Hindlimb muscle (tissue), 1 donor: ENCODE measurements at places on chromosomes 2 and 18. TPM values are rescaled to one million over a fixed set of nuclear protein-coding genes. Genes with fewer than 3 reads are reported as not detected.

PARD6G gene
- polyA plus RNA-seq, result 7.1 TPM

TTR gene
- polyA plus RNA-seq, result not detected

RNF144A gene
- 21.5 TPM for polyA plus RNA-seq

CPLX4 gene
- polyA plus RNA-seq, result not detected

SCN1A gene
- polyA plus RNA-seq, result 0.25 TPM

C1GALT1C1L gene
- 1.3 TPM for polyA plus RNA-seq

SLC38A11 gene
- polyA plus RNA-seq, result 0.15 TPM

PSME4 gene
- 33.6 TPM for polyA plus RNA-seq

DNA sequence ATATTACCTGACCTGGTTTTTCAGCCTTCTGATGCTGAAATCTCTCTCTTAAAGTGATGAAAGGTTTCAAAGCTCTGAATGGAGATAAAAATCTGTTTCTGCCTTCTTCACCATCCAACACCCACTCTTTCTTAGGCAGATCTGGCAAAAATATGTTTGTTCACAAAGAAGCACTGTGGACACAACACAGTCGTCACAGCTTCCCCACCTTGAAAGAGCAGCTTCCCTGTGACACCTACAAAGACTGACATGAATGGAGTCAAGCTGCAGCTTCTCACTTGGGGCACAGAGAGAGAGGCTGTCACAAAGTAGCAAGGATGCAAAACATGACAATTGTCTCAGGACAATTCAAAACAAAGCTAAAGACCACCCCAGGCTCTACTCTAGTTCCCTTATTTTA lies 86.5 kb downstream of the ICOS start:
- no peak for DNase-seq

DNA sequence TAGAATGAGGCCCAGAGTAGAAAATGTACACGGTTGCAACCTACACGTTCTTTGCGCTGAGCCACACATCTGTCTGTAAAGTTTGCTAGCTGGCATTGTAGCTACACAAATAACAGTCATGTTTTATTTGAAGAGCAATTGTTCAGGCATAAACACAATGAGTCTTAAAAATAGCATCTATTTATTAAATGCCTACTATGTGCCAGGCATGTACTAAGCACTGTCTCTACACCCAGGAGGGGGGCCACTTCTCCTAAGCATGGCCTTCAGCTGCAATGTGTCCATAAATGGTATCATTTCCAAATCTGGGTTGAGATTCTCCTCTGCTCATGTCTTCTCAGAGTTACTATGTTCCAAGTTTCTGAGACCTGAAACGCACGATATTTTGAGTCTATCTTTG lies 156.1 kb upstream of the LMAN1 start:
- no peak for DNase-seq

DNA sequence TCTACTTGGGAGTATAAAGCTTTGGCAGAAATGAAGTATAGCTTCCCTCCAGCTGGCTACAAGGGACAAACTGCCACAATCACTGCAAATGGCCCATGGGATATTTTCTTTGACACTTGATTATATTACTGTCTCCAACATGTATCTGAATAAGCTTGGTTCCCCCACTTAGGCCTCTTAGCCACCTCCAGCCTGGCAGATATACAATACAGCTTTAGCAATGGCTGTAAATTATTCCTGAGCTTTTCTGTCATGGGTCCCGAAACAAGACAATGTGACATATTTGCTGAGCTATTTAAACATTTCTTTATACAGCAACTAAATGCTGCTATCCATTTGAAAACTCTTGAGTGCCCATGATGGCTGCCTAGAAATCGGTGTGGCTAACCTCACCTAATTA lies 406.2 kb downstream of the SUCLG1 start:
- no peak for DNase-seq

GRCh38 chr2:19800796-19801195 lies 101.0 kb downstream of the TTC32 start:
- DNase-seq, result no peak

DNA sequence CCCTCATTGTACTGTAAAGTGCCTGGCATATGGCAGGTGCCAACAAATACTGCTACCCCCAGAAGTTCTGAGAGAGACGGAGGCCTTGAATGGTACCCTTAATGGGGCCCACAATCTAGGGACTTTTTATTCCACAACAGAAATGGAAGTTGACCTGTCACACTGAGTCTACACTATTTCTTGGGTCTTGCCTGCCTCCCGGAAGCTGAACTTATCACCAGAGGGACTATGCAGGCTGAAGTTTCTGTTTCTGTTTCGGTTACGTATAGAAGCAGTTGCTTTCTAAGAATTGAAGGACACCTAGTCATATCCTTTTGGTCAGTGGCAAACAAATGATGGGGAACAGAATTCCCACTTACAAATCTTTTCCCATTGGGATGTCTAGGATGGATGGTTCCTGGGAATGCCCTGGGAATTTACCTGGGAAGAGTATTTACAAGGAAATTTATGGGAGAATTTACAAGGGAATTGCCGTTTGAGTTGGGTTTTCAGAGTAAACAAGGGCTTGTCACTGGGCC lies 74.2 kb downstream of the HS1BP3 start:
- DNase-seq, result no peak

DNA sequence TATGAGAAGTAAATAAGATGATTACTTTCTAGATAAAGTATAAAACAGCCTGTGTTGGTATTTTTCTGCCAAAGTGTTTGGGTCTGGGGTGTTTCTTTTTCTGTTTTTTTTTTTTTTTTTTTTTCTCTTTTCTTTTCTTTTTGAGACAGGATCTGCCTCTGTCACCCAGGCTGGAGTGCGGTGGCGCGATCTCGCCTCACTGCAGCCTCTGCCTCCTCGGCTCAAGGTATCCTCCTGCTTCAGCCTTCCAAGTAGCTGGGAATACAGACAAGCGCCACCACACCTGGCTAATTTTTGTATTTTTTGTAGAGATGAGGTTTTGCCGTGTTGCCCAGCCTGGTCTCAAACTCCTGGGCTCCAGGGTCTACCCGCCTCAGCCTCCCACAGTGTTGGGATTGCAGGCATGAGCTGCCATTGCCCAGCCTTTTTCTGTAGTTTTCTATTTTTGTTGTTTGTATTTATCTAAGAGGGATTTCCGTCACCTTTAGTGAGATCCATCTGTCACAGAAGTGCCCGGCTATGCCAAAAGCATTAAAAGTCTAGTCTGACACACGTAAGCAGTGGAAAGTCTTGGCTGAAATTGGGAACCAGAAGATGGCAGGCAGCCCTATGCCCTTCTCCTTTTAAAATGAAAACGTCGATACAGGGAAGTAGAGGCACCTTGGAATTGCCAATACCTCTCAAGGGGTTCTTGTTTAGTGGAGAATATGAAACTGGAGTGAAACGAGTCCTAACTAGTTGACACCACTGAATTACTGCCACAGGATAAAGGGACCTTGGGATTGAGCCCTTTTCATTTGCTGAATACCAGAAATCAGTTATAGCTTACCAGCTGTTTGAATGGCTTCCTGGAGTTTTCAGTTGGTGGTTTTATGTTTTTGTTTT lies 14.0 kb downstream of the UGP2 start:
- no peak for DNase-seq

DNA sequence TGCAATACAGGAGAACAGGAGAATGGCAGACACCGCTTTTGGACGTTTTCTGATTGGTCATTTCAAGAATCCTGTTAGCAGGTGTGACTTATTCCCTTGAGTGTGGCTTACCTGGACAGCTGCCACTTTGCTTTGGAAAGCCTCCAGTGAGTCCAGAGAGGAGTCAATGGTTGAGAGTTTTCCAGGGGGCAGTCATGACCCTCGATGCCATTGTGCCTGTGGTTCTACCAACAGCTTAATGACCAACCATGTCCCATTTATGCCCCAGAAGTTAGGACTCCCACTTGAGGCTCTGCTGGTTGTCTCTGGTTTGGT lies 12.4 kb downstream of the IGFBP2 start:
- no peak for DNase-seq

- DNase-seq, result no peak
Observed at GRCh38 chr2:75607400-75607798, 39.2 kb upstream of the MRPL19 start.

DNA sequence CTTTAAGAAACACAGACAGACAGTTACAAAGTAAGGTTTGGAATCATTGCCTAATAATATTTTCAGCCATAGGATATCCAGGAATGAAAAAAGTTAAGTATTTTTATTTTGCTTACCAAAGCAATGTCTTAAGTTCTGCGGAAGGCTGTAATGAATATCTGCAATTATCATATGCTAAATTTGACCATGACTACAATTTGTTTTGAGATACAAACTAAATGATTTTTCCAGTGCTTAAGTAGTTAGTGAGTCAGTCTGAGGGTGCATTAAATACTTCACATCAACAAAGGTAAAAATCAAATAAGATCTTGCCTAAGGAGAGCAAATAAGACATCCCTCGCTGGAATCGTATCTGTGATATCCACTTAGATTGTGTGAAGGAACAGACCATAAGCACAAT lies 250.0 kb downstream of the CD226 start:
- DNase-seq, result no peak

DNA sequence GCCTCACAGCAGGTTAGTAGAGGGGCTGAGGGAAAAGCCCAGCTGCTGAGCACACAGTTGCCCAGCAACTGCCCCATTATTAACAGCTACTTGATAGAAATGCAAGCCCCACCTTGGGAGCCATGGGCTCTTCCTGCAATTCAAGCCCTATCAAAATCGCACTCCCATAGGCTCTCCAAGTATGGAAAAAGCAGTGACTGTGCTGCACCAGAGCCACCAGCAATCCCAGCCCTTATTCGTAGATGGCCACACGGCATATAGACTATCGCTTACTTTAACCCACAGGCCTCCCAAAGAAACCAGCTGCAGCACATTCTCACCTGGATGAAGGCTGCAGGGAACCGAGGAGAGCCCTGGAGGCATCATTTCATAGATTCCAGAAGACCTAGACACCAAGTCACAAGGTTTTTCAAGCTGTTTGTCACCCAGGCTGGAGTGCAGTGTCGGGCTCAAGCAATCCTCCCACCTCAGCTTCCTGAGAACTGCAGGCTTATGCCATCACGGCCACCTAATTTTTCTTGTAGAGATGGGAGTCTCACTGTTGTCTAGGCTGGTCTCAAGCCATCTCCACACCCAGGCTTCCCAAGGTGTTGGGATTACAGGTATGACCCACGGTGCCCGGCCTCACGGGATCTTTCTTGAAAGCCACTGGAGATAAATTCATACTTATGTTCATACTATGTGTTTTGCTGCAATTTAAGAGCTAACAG lies 11.3 kb downstream of the NCL start:
- DNase-seq, result no peak
